ENCODE measurements at places on chromosomes 16 and 17.
A peak's percentile ranks its signal among the peaks of the same experiment; 100 is the strongest.

DNA sequence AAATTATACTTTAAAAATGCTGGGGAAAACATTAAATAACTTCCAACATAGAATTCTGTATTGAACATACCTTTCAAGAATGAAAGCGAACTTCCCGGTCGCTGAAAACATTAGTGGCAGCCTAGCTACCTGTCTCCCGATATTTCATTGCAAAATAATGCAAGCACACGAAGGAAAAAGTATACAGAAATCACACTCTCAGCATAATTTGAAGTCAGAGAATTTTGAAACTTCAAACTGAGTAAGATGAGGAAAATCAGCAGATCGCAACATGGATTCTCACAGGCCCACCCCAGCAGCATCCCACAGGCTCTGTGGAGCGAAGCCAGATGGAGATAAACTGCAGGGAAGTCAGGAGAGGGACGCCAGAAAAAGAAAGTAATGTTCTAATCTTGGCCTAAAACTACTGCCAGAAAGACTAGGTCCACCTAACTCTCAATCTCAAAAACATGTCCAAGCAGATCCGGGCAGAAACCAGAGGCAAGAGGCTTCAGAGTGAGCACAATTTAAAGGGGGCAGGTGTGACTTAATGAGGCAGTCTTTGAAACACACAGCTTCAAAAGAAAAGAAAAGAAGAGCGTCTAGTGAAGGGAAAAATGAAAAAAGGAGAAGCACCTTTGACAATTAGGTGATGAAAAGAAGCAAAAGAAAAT lies 4.8 kb upstream of the GOSR1 start:
- no peak for DNase-seq
- peaks cover 14% of the 10 kb centered on the region for H3K4me1 ChIP-seq
- no peak overlapping the region for H3K27ac ChIP-seq
- H3K4me3 ChIP-seq = no peak overlapping the region
- no peaks in the 10 kb centered on the region for H3K27me3 ChIP-seq

- no peaks in the 10 kb centered on the region for H3K4me1 ChIP-seq
- peaks cover 2% of the 10 kb centered on the region for H3K36me3 ChIP-seq
- H3K27me3 ChIP-seq = peaks cover 38% of the 10 kb centered on the region
- no peak overlapping the region for H3K27ac ChIP-seq
- H3K4me3 ChIP-seq = no peak overlapping the region
Observed at GRCh38 chr17:51833620-51834019, 324.9 kb downstream of the CA10 start.

DNA sequence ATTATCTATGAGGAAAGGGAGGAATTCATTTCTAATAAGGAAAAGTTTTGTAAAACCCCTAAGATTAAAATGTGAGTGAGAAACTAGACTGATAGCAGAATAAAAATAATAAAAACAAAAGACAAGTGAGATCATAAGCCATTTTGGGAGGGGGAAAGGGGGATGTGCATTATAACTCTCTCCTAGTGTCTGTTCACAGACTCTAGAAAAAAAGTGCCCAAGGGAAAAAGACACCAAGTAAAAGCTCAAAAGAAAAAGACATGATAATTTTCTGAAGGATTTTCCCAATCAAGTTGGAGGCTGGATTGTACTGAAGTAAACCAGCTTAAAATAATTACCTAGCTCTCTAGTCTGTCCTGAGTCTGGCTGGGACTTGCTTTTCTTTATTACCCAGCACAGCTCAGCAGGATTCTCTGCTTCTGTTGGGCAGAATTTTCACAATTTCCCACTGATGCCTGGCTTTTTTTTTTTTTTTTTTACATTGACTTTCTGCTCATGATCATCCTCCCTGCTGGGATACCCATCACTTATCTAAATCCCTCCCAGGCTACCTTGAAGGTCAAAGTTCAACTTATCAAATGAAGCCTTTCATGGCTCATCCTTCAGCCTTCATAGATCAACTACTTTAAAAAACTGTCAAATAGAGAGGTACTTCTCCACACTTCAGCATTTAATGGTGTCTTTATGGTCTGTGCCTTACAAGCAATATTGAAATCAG lies 124.2 kb upstream of the KCNJ16 start:
- no peak for DNase-seq
- H3K4me3 ChIP-seq = no peak overlapping the region
- H3K27me3 ChIP-seq = peaks cover 7% of the 10 kb centered on the region
- peaks cover 2% of the 10 kb centered on the region for H3K4me1 ChIP-seq
- H3K27ac ChIP-seq = no peak overlapping the region

GRCh38 chr17:57995076-57995956 lies 7.3 kb upstream of the VEZF1 start:
- peaks cover 21% of the 10 kb centered on the region for H3K4me1 ChIP-seq
- DNase-seq = peak; percentile 20
- peak overlapping the region; percentile 66 for H3K4me3 ChIP-seq
- H3K27ac ChIP-seq = peak overlapping the region; percentile 83

DNA sequence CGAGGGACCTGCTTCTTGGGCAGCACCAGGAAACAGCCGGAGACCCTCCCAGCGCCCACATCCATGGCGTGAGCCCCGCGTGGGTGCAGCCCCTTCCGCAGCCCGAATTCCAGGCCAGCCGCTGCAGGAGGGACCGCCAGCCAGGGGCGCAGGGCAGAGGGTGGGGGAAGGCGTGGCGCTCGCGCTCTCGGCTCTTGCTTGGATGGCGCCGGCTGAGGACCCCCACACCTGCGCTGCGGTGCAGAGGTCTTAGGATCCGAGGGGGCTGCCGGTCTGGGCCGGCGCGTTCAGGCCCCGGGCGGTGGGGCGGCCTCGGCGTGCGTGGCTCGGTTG lies 28.8 kb downstream of the ACTG1 start:
- H3K4me1 ChIP-seq = peaks cover 6% of the 10 kb centered on the region
- no peak for DNase-seq
- H3K27ac ChIP-seq = no peak overlapping the region
- H3K4me3 ChIP-seq = peak overlapping the region; percentile 80
- no peaks in the 10 kb centered on the region for H3K36me3 ChIP-seq

GRCh38 chr16:78100112-78100467 lies 636 bp downstream of the WWOX start:
- H3K36me3 ChIP-seq = peaks cover 5% of the 10 kb centered on the region
- H3K4me1 ChIP-seq = peaks cover 21% of the 10 kb centered on the region
- H3K27me3 ChIP-seq = peaks cover 5% of the 10 kb centered on the region
- no peak for DNase-seq
- H3K27ac ChIP-seq = peak overlapping the region; percentile 95

GRCh38 chr17:66301864-66302741 lies at the start of gene PRKCA:
Gene PRKCA (plus strand): TSS chr17:66302613.
- H3K27me3 ChIP-seq = no peaks in the 10 kb centered on the region
- peak within 1 kb of the TSS; percentile 97 for H3K4me3 ChIP-seq
- H3K27ac ChIP-seq = peak within 1 kb of the TSS; percentile 91
- H3K36me3 ChIP-seq = peaks cover 8% of the 10 kb centered on the region
- H3K4me1 ChIP-seq = peaks cover 46% of the 10 kb centered on the region

- H3K36me3 ChIP-seq = no peaks in the 10 kb centered on the region
- H3K4me1 ChIP-seq = no peaks in the 10 kb centered on the region
- no peak overlapping the region for H3K4me3 ChIP-seq
- H3K27ac ChIP-seq = no peak overlapping the region
Observed at GRCh38 chr16:51268237-51268636, 117.2 kb upstream of the SALL1 start.

DNA sequence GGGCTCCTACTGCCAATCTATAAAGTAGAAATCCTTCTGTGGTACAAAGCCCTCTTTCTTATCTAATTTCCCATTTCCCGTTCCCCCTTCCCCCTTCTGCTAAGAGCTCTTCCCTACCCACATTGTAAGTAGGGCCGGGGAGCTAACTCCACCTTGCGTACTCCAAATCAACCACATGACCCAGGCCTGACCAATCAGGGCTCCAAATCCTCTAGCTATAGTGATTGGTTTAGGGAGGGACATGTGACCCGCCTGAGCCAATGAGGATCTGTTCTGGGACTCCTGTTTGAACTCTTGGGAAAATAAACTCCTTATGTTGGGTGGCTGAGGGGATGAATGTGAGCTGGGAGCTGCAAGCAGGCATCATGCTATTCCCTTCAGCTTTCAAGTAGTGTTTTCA lies 40.9 kb upstream of the MEOX1 start:
- no peak overlapping the region for H3K27ac ChIP-seq
- peaks cover 2% of the 10 kb centered on the region for H3K4me1 ChIP-seq
- H3K36me3 ChIP-seq = no peaks in the 10 kb centered on the region
- no peak for DNase-seq
- H3K27me3 ChIP-seq = peaks cover 45% of the 10 kb centered on the region
- H3K4me3 ChIP-seq = no peak overlapping the region

- no peak overlapping the region for H3K4me3 ChIP-seq
- peaks cover 31% of the 10 kb centered on the region for H3K4me1 ChIP-seq
- no peaks in the 10 kb centered on the region for H3K27me3 ChIP-seq
- peak overlapping the region; percentile 8 for H3K27ac ChIP-seq
Observed at GRCh38 chr16:17420816-17421215, 49.9 kb downstream of the XYLT1 start.

- no peaks in the 10 kb centered on the region for H3K4me1 ChIP-seq
- no peak overlapping the region for H3K4me3 ChIP-seq
- no peaks in the 10 kb centered on the region for H3K36me3 ChIP-seq
- no peak for DNase-seq
- no peak overlapping the region for H3K27ac ChIP-seq
Observed at GRCh38 chr16:50887500-50888298, 145.8 kb downstream of the CYLD start.

DNA sequence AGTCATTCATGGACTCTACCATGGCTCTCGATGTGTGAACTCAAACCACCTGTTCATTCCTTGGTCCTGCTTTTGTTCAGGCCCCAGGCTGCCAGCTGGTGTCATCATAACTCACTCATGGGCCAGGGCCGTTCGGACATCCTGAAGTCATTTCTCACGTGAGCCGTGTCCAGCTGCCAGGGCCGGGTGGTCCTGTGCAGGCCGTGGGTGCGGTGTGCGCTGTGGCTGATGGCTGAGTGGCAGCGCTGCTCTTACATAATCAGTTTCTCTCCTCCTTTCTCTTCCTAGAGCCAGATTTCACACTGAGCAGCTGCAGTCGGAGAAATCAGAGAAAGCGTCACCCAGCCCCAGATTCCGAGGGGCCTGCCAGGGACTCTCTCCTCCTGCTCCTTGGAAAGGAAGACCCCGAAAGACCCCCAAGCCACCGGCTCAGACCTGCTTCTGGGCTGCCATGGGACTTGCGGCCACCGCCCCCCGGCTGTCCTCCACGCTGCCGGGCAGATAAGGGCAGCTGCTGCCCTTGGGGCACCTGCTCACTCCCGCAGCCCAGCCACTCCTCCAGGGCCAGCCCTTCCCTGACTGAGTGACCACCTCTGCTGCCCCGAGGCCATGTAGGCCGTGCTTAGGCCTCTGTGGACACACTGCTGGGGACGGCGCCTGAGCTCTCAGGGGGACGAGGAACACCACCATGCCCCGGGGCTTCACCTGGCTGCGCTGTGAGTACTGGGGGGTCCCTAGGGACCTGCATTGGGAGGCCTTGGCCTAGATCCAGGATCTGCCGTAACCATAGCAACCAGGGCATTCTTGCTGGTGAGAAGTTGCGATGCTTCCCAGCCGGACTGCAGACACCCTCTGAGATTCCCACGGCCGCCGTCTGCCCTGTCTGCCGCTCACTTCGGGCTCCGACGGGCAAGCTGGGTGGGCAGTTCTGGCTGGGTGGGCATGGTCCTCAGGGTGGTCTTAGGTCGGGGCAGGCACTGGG lies at the start of gene IL34:
Gene IL34, plus strand, starts transcription at position 300 of the 982 bp plus-strand sequence. Its CDS starts 389 bp downstream, at position 689.
- no peak for DNase-seq
- peaks cover 10% of the 10 kb centered on the region for H3K27me3 ChIP-seq
- no peak within 1 kb of the TSS for H3K27ac ChIP-seq
- no peak within 1 kb of the TSS for H3K4me3 ChIP-seq
- H3K4me1 ChIP-seq = no peaks in the 10 kb centered on the region

- H3K4me1 ChIP-seq = peaks cover 15% of the 10 kb centered on the region
- H3K36me3 ChIP-seq = no peaks in the 10 kb centered on the region
- peaks cover 10% of the 10 kb centered on the region for H3K27me3 ChIP-seq
- DNase-seq = no peak
- no peak overlapping the region for H3K27ac ChIP-seq
- H3K4me3 ChIP-seq = peak overlapping the region; percentile 83
Observed at GRCh38 chr17:6495450-6496115, 51.3 kb downstream of the PIMREG start.

DNA sequence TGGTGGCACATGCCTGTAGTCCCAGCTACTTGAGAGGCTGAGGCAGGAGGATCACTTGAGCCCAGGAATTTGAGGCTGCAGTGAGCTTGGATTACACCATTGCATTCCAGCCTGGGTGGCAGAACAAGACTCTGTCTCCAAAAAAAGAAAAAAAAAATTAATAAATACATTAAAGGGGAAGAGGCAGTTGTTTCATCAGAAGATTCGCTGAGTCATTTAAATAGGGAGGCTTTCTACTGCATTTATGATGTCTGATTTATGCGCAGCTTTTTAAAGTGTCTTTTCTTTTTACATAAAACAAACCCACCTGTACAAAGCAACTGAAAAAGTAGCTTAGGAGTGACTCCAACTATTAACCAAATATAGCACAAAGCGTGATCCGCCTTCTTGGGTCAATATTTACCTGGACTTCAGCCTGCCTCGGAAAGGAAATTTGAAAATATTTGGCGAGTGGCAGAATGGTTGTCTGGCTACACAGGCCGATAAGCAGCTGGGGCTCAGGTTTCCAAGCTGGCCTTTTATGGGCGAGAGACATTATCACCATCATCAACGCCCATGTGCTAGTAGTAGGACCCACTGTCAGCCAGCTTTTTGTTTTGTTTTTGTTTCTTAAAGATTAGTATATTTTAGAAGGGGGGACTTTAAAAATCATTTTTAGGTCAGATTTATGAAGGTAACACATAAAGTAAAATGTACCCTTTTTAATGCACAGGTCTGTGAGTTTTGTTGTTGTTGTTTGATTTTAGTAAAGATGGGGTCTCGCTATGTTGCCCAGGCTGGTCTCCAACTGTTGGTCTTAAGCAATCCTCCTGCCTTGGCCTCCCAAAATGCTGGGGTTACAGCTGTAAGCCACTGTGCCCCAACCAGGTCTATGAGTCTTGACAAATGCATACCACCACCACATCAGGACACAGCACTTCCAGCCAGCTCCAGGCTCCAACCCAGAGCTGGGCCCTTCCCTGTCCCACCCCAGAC lies 42.5 kb upstream of the RASD1 start:
- H3K4me3 ChIP-seq = no peak overlapping the region
- peaks cover 4% of the 10 kb centered on the region for H3K4me1 ChIP-seq
- H3K27ac ChIP-seq = no peak overlapping the region

DNA sequence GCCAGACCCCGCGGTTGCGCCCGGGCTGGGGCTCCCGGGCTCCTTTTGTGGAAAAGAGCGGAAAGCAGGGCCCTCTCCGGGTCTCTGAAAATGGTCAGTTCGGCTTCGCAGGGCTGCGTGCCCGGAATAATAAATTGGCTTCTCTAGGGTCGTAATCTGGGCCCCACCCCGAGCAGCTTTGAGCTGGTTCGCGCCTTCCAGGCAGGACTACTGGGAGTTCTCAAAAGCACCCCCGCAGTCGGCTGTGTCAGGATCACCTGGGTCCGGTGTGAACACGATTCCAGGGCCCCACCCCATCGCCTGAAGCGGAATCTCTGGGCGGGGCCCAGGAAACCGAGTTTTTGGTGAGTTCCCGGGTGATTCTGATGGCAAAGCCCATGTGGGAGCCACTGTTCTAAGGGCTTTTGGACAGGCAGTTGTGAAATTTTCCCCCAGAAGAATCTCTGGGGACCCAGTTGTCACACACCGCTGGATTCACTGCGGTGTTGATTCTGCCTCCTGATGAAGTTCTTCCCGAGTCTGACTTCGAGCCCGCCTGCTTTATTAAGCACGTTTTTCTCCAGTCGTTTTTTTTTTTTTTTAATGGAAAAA lies 77.0 kb downstream of the MRC2 start:
- H3K4me3 ChIP-seq = peak overlapping the region; percentile 84
- DNase-seq = no peak
- H3K36me3 ChIP-seq = no peaks in the 10 kb centered on the region
- no peak overlapping the region for H3K27ac ChIP-seq
- peaks cover 7% of the 10 kb centered on the region for H3K4me1 ChIP-seq

GRCh38 chr17:82865274-82865673 lies 25.5 kb upstream of the ZNF750 start:
- no peak for DNase-seq
- peak overlapping the region; percentile 99 for H3K27ac ChIP-seq
- H3K4me3 ChIP-seq = peak overlapping the region; percentile 86
- no peaks in the 10 kb centered on the region for H3K36me3 ChIP-seq
- H3K27me3 ChIP-seq = no peaks in the 10 kb centered on the region
- H3K4me1 ChIP-seq = peaks cover 46% of the 10 kb centered on the region

All from T-helper 17 cell (primary cell).